ENCODE measurements at places on chromosomes 4 and X.
A peak's percentile ranks its signal among the peaks of the same experiment; 100 is the strongest.

- no peak for DNase-seq
These were observed 41.7 kb downstream of the CNGA2 start for GRCh38 chrX:151776181-151776731.

GRCh38 chr4:83767067-83767466 lies 231.2 kb downstream of the GPAT3 start:
- DNase-seq, result no peak

DNA sequence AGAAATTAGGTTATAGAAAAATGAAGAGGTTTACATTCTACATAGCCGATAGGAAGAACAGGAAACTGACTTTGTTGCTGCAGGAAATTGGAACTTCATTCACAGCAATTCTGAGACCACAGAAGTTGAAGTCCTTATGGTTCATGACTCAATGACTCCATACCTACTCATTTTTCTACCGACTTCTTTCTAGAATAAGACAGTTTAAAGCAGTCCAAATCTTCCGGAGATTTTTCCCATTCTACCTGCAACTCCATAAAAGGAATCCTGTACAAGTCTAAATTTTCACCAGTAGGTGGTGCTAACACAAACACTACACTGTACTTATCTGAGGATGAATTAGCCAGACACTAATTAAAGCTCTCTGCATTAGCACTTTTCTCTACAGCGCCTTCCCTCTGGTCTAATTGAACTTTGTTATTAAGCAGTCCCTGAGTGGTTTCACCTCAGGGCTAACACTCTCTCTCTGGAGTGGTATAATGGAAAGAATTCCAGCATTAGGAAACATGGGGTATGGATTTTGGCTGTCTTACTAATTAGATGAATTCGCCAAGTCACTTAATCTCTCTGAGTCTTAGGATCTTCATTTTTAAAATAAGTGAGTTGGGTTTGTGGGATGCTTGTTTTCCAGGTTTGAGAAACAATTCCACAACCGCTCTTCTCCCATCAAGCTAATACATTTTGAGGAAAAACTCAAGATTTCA lies 167.9 kb downstream of the SMIM20 start:
- peak; percentile 14 for DNase-seq

DNA sequence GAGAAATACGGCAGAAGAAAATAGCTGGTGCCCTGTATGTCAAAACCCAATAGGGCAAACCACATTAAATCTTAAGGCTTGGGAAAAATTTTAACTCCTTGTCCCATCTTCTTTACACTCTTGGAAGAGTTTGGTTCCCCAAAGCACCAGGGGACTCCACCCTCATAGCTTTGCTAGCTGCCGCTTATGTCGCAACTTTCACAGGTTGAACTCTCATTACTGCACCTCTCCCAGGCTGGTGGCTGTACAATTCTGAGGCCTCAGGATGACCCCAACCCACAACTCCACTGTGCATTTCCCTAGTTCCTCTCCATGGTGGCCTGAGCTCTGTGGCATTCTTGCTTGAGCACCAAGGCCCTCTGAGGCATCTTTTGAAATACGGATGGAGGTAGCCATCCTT lies 1478.8 kb downstream of the FAM133A start:
- no peak for DNase-seq

DNA sequence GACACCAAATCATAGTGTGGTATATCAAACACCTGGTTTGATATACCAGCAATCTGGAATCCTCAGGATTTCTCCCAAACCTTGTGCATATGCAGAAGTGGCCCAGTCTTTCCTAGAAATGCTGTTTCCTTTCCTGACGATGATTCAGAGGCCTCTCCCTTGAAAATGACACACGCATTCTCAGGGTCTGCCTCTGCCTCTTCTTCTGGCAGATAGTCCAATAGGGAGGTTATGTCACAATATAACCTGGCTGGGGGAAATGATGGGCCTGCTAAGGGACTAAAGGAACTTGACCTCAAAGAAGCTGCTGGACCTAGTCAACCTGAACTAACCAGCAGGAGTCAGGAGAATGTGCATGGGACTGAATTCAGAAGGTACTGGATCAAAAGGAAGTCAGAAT lies 435.2 kb downstream of the IDS start:
- no peak for DNase-seq

Measured in NCI-H2171 treated with DMSO at 0.1 percent for 48 hours (cell line).